ENCODE measurements at places on chromosomes 7 and 10.

GRCh38 chr7:159062569-159062968 is 82.1 kb downstream of the VIPR2 start:
- DNase-seq, result no peak

DNA sequence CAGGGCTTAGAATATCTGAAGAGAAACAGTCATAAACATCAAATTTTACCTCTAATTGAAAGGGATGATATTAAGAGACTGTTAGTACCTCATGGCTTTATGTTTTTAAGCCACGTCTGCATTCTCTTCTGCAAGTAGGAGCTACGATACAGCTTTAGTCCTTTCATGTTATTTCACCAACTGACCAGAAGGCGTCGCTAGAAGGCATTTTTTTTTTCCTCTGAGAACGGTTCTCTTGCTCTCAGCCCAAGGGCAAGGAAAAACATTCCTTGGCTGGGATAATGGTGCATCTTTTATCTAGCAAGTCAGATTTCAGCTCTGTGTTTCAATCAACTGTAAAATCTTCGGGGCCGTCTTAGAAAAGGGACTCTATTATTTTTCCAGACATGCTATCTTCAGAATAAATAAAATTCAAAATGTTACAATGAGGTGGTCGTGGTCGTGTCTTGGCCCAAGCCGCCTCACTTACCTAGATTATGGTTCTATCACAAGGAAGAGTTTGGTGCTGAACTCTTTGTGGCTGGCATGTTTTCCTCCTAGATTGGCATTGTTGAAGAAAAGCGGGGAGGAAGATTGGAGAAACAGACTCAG is 41.6 kb upstream of the LYZL2 start:
- DNase-seq, result peak; percentile 50

DNA sequence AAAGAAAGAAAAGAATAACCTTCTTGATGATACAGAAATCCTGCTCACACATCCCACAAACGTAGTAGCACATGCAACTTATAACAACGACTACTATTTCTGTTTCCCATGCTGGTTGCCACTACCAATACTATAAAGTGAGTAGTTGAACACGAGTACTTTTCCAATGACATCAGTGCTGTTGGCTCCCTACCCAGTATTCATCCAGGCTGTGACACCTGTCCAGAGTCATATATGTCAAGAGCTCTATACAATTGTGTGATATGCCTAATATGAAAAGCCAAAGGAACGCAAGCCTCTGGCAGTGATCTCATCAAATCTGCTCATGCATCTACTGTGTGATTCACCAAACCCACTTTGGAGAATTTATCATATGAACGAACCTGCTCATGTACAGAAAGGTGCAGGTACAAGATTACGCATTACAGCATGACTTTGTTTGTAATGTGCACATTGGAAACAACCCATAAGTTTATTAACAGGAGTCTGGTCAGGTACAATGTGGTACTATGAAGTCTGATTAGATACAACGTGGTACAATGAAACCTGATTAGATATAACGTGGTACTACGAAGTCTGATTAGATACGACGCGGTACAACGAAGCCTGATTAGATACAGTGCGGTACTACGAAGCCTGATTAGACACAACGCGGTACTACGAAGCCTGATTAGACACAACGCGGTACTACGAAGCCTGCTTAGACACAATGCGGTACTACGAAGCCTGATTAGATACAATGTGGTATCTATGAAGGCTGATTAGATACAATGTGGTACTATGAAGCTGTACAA is 5.8 kb upstream of the ITIH5 start:
- DNase-seq, result no peak

DNA sequence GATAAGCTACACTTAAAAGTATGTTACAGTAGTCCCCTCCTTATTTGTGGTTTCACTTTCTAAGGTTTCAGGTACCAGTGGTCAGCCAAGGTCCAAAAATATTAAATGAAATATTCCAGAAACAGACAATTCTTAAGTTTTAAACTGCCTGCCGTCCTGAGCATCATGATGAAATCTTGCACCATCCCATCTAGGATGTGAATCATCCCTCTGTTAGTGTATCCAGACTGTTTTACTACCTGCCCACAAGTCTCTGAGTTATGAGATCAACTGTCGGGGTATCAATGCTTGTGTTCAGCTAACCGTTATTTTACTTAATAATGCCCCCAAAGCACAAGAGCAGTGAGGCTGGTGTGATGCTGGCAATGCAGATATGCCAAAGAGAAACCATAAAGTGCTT is 11.4 kb downstream of the KDM7A start:
- DNase-seq, result no peak

- no peak for DNase-seq
Measured at GRCh38 chr10:26887611-26888215, 27.0 kb upstream of the ABI1 start.

GRCh38 chr10:15208221-15208620 is 39.7 kb upstream of the NMT2 start:
- DNase-seq, result no peak

DNA sequence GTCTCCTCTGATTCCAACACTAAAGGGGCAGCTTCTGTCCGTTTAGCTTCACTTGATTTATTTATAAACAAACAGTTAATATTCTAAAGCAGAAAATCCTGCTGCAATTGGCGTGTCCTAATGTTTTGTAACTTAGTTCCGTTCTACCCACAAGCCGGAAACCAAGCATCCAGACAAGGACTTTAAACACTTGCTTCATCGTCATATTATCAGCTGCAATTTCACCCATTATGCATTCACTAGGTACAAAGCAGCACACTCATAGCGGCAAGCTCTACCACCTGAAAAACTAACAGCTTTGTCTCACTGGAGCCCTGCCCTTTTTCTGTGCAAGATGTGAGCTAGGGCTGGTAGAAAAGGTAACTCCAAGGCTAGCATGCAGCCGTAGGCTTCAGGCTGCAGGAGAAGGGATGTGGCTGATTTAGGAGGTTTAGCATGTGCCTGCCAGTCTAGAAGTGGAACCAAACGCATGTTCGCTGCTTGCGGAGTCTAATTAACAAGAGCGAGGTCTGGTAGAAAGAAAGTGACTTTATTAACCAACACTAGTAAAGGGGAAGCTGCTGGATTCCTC is 43.7 kb upstream of the BPGM start:
- DNase-seq, result no peak

GRCh38 chr10:93745408-93746065 is 12.2 kb upstream of the LGI1 start:
- peak; percentile 15 for DNase-seq

GRCh38 chr7:115153176-115153575 is 231.3 kb downstream of the MDFIC start:
- no peak for DNase-seq

GRCh38 chr10:66981361-66982052 is 55.7 kb downstream of the LRRTM3 start:
- no peak for DNase-seq

DNA sequence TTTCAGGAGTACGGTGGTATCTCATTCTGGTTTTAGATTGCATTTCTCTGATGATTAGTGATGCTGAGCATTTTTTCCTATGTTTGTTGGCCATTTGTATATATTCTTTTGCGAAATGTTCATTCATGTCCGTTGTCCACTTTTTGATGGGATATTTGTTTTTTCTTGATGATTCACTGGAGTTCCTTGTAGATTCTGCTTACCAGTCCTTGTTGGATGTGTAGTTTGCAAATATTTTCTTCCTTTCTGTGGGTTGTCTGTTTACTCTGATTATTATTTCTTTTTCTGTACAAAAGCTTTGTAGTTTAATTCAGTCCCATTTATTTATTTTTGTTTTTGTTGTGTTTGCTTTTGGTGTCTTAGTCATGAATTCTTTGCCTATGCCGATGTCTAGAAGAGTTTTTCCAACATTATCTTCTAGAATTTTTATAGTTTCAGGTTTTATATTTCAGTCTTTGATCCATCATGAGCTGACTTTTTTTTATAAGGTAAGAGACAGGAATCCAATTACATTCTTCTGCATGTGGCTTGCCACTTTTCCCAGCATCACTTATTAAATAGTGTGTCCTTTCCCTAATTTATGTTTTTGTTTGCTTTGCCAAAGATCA is 320.5 kb downstream of the MAGI2 start:
- DNase-seq, result no peak

- DNase-seq, result no peak
Measured at GRCh38 chr10:101708073-101708472, 13.1 kb upstream of the FBXW4 start.

DNA sequence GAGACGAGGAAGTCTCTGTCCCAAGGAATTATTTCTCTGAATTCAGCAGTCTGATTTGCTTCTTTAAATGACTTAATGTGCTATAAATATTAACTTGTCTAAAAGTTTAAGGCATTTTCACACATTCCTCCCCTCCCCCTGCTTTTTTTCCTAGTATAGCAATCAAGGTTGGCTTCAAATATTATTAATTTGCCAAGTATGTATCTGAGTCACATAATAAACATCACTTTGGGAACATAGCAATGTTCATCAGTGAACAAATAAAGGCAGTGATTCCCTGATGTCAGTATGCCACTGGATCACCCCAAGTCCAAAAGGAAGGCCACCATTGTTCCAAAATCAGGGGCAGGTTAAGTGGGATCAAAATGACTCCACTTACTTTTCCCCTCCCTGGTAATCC is 40.5 kb downstream of the PDE6C start:
- DNase-seq, result no peak

DNA sequence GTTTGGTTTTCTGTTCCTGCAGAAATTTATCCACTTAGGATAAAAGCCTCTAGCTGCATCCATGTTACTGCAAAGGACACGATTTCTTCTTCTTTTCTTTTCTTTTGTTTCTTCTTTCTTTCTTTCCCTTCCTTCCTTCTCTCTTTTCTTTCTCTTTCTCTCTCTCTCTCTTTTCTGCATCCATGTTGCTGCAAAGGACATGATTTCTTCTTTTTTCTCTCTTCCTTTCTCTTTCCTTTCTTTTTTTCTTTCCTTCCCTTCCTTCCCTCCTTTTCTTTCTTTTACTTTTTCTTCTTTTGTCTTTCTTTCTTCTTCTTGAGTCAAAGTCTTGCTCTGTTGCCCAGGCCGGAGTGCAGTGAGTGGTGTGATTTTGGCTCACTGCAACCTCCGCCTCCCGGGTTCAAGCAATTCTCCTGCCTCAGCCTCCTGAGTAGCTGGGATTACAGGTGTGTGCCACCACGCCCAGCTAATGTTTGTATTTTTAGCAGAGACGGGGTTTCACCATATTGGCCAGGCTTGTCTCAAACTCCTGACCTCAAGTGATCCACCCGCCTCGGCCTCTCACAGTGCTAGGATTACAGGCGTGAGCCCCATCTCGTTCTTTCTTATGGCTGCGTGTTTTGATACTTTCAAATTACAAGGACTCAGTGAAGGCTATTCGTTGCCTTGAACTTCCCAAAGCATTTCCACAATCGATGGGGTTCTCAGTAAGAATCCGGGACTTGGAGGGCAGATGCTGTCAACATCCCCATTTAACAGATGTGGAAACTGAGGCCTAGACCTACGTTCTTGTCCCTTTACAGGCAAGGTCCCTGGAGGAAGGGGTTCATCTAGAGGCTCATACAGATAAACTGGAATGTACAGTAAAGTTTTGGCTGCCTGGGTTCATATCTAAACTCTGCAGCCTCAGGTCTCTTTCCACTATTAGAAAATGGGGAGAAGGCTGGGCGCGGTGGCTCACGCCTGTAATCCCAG is 1.9 kb upstream of the GNB2 start:
- no peak for DNase-seq

DNA sequence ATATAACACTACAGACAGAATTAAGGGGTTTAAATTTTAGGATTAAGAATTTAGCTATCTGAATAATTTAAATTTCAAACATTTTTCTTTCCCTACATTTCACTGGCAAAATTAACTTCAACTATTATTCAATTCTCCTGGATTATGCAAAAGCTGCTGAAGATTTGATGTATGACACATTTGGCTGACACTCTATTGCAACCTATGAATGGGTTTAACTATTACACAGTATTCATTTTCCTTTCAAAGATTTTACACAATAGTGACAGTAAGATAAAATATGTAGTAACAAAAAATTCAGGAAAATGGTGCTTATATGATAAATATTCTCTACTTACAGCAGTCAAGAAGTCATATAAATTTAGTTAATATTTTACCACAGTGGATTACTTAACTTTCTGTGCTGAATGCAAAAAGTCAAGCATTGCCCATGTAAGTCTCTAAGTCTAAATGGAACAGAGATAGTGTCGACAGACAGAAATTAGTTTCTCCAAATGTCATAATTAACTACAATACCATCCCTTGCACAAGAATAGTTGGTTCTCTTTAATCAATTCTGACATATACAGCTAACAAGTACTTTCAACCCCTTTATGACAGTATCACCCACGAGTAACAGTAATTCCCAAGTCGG is 194.1 kb upstream of the FRMD4A start:
- DNase-seq, result no peak

GRCh38 chr10:73054286-73054685 is 42.4 kb downstream of the P4HA1 start:
- no peak for DNase-seq

DNA sequence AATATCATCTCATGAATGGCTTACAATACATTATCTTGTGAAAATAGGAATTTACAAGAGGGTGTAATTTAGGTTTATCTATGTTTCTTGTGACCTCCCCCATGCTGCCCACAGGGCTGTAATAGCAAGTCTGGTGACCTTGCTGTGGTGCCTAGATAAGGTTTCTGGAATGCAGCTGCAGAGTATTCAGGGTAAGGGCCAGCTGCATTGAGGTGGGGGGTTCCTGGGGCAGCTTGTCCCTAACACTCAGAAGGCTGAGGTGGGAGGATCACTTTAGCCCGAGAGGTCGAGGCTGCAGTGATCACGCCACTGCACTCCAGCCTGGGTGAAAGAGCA is 5.3 kb upstream of the DHTKD1 start:
- no peak for DNase-seq

GRCh38 chr10:19014034-19014433 is 34.6 kb upstream of the MALRD1 start:
- DNase-seq, result no peak

DNA sequence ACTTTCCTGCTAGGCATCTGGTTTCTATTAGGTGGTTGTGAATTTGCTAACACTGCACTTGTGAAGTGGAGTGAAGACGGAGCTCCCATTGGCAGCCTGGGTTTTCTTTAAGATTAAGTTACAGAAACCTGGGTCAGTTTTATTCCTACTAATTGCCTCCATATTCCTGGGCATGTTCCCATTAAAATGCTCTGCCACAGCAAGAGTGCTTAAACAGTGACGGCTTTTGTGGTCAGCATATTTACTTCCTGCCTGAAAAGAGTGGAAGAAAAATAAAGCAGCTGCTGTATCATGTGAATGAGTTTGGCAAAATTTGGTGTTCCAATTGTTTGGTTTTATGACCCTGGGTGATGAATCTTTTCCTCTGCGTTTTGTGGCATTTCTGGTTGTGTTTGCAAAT is 96.9 kb upstream of the PLXDC2 start:
- DNase-seq, result no peak

DNA sequence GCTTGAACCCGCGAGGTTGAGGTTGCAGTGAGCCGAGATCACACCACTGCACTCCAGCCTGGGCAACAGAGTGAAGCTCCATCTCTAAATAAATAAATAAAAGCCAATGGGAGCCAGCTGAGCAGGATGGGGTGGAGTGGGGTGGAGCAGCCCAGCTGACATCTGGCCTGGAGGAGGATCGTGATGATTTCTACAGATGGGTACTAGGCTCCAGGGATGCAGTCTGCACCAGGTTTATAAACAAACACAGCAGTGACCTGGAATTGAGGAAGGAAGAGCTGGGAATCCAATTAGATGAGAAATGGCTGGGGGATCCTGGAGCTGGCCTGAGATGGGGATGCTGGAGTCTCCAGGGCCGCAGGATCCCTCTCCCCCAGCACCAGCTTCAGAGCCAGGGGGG is 7.3 kb upstream of the GRIFIN start:
- peak; percentile 88 for DNase-seq
